ENCODE measurements at places on chromosomes 5 and 9.
A peak's percentile ranks its signal among the peaks of the same experiment; 100 is the strongest.

DNA sequence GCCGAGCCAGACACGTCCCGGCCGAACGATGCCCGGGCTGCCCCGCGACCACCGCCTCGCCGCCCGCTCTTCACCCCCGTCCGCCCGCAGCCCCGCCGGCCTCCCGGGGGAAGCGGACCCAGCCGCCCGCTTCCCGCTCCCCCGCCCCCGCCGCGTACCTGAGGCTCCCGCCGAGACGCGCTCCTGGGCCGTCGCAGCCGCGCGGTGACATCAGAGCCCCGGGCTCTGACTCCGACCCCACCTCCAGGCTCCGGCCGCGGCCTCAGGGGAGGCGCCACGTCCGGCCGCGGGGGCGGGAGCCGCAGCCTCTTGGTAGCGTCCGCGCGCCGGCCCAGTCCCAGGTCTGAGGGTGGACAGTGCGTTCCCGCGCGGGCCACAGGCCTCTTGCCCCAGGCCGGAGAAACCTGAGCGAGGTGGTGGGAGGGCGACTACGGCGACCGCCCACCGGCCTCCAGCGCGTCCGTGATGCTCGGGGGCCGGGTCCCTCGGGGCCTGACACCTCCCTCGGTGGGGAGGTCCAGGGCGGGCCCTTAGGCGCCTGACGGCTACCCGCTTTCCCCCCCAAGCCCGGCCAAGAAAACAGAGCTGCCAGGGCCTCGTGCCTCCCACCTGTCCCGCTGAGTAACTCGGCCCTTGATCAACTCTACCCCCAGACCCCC, at the start of gene SHROOM1:
TSS of gene SHROOM1 (minus strand) at position 212 of the 659 bp plus-strand sequence. CDS start 4,507 bp downstream, outside the sequence.
- DNase-seq, result peak; percentile 43

GRCh38 chr5:172694541-172694940, 53.5 kb downstream of the NEURL1B start:
- no peak for DNase-seq

- DNase-seq, result no peak
Observed at GRCh38 chr5:1029945-1030625, 21.5 kb downstream of the NKD2 start.

DNA sequence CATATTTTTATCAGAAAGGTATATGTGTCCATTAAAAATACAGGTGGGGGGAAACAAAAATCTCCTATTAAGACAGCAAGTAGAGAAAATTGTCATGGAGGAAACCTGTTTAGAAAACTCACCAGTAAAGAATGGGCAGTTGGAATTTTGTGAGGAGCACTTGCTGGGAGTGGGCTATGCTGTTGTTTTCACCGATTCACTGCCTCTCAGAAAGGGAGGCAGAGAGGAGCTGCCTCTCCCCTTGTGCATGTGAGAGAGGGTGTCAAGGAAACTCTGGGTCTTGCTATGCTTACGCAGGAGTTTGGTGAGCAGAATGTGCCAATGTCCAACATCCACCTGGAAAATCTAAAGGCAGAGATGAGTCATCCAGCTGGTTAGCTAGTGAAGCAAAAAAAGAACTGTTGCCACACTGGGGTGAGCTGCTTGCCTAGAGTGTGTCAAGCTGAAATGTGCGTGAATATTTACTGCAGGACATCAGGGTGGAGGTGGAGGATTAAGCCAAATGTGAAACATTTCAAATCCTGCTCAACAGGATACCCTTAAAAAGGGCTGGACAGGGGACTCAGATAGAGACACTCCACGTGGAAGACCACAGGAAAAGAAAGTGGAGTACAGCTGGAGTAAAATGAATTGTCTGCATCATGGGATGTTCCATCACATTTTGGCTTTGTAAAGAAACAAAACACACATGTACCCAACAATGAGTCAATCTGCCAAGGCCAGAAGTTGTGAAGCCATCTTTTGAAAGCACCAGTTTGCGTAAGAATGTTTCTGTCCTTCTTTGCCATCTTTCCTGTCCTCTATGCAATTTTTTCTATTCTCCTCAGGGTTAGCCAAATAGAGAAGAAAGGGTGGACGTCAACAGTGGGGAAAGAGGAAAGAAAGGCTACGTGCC, 449.7 kb upstream of the MPDZ start:
- no peak for DNase-seq

GRCh38 chr9:109198736-109199382, 31.8 kb upstream of the FRRS1L start:
- no peak for DNase-seq

DNA sequence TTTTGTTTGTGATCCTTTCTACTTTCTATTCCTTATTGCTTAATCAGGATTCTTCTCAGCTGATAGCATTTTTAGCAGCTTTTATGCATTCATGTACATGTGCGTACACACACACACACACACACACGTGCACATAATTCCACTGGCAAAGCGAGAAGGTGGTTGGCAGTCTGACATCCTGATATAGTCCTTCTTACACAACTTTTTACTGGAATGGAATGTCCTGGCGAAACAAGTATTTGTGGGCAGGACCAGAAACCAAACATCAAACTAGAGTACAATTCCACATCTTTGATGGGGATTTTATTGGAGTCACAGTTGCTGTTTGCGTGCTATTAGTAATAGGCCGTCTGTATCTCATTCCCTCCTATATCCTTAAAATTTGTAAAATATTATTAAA, 356.5 kb downstream of the CCDC171 start:
- no peak for DNase-seq

DNA sequence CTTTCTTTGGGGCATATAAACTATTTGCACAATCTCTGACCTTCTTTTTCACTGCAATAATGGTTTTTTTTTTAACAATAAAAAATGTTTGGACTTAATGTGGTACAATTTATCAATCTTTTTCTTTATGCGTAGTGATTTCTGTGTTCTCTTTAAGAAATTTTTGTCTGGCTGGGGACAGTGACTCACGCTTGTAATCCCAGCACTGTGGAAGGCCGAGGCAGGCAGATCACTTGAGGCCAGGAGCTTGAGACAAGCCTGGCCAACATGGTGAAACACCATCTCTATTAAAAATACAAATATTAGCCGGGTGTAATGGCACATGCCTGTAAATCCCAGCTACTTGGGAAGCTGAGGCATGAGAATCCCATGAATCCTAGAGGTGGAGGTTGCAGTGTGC, 72.3 kb downstream of the STK32A start:
- no peak for DNase-seq

DNA sequence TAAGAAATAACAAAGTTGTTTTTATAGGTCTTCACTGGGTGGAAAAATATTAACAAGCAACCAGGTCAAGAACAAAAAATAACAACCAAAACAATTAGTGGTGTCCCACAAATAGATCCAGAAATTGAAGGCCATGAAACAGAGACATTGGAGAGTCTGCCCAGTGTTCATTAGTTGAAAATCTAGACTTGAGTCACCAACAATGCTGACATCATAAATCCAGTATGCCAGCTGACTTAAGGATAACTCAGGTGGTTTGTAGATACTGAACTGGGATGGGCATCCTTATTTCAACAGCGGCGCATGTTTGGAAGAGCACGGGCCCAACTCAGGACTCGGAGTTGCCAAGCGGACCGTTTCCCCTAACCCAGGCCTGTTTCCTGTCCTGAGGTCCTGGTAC, 80.7 kb upstream of the TNFAIP8 start:
- DNase-seq, result no peak

DNA sequence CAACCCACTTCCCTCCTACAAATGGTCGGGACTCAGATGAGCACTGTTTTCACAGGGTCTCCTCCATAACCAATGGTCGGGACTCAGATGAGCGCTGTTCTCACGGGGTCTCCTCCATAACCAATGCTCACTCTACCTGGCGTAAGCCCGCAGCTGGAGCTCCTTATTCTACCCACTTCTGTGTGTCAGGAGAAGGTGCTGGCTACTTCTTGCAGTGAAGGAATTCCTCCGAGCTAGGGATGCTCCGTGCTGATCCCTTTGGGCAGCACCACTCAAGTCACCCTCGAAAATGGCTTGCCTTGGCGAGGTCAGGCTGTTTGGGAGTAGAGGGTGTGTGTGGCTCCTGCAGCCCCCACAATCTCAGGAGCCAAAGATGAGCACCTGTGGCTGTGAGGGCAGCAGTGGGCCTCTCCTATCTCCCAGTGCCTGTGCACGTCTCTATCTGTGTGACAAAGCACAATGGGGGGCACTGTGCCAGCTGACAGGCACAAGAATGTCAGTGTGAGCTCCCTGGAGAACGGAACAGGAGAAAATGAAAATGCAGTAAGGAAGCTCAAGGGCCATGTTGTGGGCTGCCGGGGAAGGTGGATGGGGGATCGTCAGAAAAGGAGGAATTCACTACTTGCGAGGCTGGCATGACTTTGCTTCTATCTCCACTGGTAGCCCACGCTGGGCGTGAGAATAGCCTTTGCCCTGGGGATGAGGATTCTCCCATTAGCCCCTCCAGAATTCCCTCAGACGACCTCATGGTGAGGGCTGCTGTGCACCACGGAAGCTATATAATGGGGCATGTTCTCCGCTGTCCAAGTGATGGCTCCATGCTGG, 3.9 kb upstream of the BTNL9 start:
- no peak for DNase-seq

DNA sequence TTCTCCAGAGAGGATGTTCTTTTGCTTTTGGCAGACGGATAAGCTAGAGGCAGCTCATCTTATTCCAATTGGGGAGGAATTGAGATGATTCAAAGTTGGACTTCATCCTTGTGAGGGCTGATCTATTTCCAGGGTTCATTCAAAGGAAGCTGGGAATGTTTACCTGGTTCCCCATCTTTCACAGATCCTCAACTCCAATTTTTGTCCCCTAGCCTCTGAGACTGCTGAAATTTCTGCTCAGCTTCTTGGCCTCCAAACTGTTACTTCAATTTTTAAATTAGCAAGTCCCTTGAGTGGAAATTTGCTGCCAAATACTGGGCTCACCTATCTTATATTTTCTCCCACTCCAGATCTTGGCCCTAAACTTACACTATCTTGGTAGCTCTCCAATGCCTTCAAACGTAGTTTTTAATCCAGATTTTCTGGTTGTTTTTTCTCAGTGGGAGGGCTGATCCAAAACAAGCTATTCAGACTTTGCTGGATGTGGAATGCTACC, 93.9 kb upstream of the NEK6 start:
- no peak for DNase-seq

GRCh38 chr9:134597041-134597913, 44.3 kb upstream of the COL5A1 start:
- no peak for DNase-seq

GRCh38 chr5:177498013-177498787, 796 bp upstream of the PDLIM7 start:
- DNase-seq, result no peak

DNA sequence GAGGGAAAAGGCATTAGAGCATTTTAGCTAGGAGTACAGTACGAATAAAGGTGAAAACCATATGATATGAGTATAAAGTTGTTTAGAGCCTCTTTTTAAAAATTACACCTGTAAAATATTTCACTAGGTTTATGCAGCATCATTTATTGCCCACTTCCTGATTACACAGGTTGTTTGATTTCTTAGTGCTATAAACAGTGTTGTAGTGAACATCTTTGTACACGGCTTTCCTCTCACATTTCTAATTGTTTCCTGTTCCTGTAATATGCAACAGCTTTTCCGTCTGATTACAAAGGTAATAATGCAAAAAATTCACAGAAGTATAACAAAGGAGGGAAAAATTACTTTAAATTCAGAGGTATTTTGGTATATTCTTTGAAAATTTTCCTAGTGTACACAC, 13.0 kb downstream of the STOM start:
- DNase-seq, result peak; percentile 31

GRCh38 chr5:43619911-43620310, 16.9 kb downstream of the NNT start:
- DNase-seq, result no peak

GRCh38 chr5:67815455-67816391, 399.8 kb upstream of the PIK3R1 start:
- DNase-seq, result no peak

GRCh38 chr5:14512574-14512973, 69.0 kb upstream of the OTULINL start:
- no peak for DNase-seq

- no peak for DNase-seq
Observed at GRCh38 chr5:114702136-114702535, 340.3 kb downstream of the KCNN2 start.

- DNase-seq, result no peak
Observed at GRCh38 chr5:170020423-170020822, 40.1 kb upstream of the INSYN2B start.

GRCh38 chr9:116134975-116135374, 18.6 kb upstream of the PAPPA start:
- DNase-seq, result no peak

DNA sequence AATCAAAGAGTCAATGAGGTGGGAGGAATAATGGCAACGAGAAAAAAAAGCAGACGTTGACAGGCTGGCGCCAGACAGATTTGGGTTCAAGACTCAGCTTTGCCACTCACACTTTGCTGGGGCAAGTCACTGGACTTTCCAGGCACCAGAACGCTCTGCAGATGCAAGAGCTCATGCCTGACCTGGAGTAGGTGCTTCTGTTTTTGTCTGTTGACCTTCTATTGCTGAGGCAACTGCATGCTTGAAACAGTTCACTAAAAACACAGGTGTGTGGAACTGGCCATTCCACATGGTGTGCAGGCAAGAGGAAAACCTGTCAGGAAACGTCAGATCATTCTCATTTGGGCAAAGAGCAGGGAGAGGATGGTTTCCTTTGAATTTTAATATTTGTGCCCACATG, 161.2 kb upstream of the SMIM23 start:
- DNase-seq, result peak; percentile 14

DNA sequence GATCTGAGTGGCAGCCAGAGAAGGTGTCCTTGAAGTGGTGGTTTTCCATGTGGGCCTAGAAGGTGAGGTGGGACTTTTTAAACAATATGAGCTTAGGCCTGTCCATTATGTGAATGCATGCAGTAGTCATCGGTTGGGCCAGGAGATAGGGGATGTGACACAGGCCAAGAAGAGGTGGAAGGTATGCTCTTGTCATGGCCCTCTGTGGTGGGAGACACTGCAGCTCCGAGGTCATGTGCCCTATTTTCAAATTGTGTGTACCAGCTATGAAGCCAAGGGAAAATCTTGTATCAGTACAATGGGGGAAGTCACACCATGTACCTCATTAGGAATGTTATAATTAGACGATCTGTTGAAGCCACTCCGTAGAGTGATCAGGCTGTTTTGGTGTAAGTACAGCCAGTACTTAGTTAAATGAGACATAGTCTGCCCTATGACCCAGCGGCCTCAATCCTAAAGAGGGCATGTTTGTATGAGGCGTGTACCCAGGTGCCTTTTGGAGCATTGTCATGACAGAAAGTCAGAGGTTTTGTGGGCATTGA, 280.1 kb downstream of the MAST4 start:
- no peak for DNase-seq

GRCh38 chr5:134458234-134459009, 46.7 kb upstream of the CDKN2AIPNL start:
- DNase-seq, result no peak
